ENCODE measurements at places on chromosomes 6 and 20.

DNA sequence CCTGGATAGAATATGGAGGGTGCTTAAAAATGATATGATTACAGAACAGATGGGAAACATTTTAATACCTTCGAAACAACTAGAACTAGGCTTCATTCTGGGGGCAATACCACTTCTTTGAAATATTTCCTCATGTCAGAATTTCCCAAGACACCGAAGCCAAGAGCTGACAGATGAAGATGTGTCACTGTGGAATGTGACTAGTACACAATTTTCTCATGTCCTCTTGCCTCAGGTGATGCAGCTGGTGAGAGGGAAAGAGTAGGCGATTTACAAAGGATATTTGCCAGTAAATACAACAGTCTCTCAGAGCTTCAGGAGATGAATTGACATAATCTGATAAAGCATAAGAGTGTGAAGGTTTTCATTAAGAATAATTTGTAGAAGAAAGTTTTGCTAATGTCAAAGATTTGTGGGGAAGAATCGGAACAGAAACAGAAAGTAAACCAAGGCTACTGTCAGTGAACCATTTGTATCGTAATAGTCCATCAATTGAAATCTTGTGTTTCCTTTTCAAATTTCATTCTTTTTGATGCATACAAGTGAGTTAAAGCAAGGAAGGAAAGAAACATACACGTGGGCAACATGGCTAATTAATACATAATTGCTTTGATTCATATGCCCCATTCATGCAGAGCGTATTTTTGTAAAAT, 164.7 kb upstream of the CCN2 start:
- H3K27me3 ChIP-seq, result no peaks in the 10 kb centered on the region
- peaks cover 4% of the 10 kb centered on the region for H3K4me1 ChIP-seq
- no peak for DNase-seq
- H3K36me3 ChIP-seq, result no peaks in the 10 kb centered on the region
- peak overlapping the region; percentile 19 for H3K27ac ChIP-seq
- peak overlapping the region; percentile 78 for H3K4me3 ChIP-seq

GRCh38 chr6:159979136-159979874, 10.4 kb downstream of the IGF2R start:
- no peak for DNase-seq
- H3K36me3 ChIP-seq, result no peaks in the 10 kb centered on the region
- H3K4me3 ChIP-seq, result no peak overlapping the region
- H3K4me1 ChIP-seq, result peaks cover 67% of the 10 kb centered on the region
- peak overlapping the region; percentile 40 for H3K27ac ChIP-seq

DNA sequence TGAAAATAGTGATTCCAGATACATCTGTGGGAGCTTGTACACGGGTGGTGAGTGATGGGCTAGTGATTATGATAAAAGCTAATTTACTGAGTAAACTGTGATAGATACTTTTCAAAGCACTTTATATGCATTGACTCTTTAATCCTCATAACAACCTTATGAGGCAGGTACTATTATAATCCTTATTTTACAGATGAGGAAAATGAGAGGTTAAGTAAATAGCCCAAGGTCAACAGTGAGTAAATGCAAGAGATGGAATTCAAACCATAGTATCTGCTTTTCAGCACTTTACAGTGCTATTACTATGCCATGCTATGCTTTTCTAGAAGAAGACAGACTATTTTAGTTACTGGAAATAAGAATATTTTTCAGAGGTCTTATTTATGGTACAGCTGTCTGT, 320.9 kb upstream of the CITED2 start:
- H3K4me3 ChIP-seq, result no peak overlapping the region
- peaks cover 20% of the 10 kb centered on the region for H3K4me1 ChIP-seq
- no peaks in the 10 kb centered on the region for H3K27me3 ChIP-seq
- peaks cover 3% of the 10 kb centered on the region for H3K36me3 ChIP-seq
- no peak for DNase-seq

GRCh38 chr6:101445527-101445926, 52.0 kb downstream of the GRIK2 start:
- DNase-seq, result no peak
- no peaks in the 10 kb centered on the region for H3K27me3 ChIP-seq
- H3K4me1 ChIP-seq, result no peaks in the 10 kb centered on the region
- H3K36me3 ChIP-seq, result no peaks in the 10 kb centered on the region
- H3K27ac ChIP-seq, result no peak overlapping the region
- no peak overlapping the region for H3K4me3 ChIP-seq

GRCh38 chr6:110566346-110567125, 90.1 kb upstream of the SLC22A16 start:
- H3K27me3 ChIP-seq, result no peaks in the 10 kb centered on the region
- peaks cover 14% of the 10 kb centered on the region for H3K4me1 ChIP-seq
- DNase-seq, result no peak
- H3K27ac ChIP-seq, result peak overlapping the region; percentile 38
- no peaks in the 10 kb centered on the region for H3K36me3 ChIP-seq

DNA sequence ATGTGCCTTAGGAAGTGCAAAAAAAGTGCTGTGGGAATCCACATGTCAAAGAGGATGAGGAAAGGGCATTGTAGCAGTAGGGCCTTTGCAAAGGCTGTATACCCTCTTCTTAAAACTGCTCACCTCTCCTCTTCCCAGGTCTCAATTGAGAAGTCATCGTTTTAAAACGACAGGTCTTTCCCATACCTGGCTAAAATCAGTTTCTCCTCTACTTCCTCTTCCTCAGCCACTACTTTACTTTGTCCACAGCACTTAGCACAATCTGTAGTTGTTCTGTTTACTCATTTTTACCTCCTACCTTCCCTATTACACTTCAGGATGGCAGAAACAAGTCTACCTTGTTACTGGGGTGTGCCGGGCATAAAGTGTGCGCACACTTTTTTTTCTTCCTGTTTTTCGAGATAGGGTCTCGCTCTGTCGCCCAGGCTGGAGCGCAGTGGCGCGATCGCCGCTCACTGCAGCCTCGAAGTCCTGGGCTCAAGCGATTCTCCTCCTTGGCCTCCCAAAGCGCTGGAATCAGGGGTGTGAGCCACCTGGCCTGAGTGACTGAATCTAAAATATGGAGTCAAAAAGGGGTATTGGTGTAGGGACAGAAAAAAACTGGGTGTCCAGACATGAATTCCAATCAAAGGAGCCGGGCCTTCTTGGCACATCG, 9.8 kb upstream of the ELOVL5 start:
- peak overlapping the region; percentile 86 for H3K4me3 ChIP-seq
- H3K36me3 ChIP-seq, result peaks cover 3% of the 10 kb centered on the region
- peak overlapping the region; percentile 96 for H3K27ac ChIP-seq
- H3K27me3 ChIP-seq, result no peaks in the 10 kb centered on the region
- H3K4me1 ChIP-seq, result peaks cover 21% of the 10 kb centered on the region

DNA sequence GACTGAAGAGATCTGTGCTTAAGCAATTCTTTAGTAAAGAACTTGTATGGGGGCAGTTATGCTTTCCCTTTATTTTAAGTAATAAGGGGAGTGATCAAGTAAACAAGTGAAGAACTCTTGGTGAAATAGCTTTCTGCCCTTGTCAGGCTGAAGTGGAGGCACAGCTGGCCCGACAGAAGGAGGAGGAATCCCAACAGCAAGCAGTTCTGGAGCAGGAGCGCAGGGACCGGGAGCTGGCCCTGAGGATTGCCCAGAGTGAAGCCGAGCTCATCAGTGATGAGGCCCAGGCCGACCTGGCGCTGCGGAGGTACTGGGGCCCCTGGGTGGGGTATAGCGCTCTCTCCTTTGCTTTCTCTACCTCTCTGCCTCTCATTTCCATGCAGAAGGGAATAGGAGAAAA, 143.3 kb downstream of the MYO6 start:
- DNase-seq, result no peak
- H3K27me3 ChIP-seq, result no peaks in the 10 kb centered on the region
- H3K36me3 ChIP-seq, result peaks cover 5% of the 10 kb centered on the region
- no peak overlapping the region for H3K4me3 ChIP-seq
- no peaks in the 10 kb centered on the region for H3K4me1 ChIP-seq
- H3K27ac ChIP-seq, result no peak overlapping the region

DNA sequence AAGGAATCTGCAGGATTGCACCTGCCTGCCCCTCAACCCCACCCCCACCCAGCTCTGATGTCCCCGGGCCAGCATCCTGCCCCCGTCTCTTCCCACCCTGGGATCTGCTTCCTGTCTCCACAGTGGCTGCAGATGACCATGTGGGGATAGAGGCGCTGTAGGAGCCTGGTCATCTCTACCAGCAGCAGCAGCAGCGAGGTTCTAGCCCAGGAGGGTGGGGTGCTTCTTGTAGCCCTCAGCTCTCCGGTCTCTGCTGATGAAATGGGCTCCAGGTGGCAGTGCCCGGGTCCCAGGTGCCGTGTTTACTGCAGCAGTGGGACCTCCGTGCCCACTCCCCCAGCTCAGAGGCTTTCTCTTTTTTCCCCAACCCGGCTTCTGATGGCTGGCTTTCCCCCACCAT, 25.2 kb downstream of the CAPN11 start:
- no peak for DNase-seq
- peaks cover 7% of the 10 kb centered on the region for H3K4me1 ChIP-seq
- no peak overlapping the region for H3K27ac ChIP-seq

DNA sequence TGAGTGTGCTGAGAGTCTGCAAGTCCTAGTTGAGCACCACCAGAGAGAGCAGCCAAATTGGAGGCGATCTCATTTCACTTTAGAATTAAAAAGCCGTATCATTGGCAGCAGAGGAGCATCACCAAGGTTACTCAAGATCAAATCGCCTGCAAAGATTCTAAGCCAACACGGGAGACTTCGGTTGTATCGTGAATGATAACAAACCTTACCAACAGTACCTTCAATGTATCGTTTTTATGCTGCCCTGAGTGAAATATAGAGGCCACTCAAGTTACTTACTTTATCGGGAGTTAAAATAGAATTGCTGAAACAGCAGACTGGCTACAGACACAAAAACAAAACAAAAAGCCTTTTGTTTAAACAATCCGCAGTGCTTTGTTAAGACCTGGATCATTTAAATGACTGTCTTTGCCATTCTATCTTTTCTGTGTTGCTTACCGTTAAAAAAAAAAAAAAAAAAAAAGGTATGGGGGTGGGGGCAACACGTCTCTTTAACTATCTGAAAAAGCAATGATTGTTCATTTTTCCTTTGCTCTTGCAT, 14.2 kb downstream of the NHSL1 start:
- H3K27me3 ChIP-seq, result no peaks in the 10 kb centered on the region
- peak overlapping the region; percentile 16 for H3K27ac ChIP-seq
- no peak for DNase-seq
- peaks cover 16% of the 10 kb centered on the region for H3K36me3 ChIP-seq
- peaks cover 41% of the 10 kb centered on the region for H3K4me1 ChIP-seq

GRCh38 chr6:51339728-51340127, 521.1 kb downstream of the TFAP2B start:
- no peak for DNase-seq
- H3K27ac ChIP-seq, result no peak overlapping the region
- no peak overlapping the region for H3K4me3 ChIP-seq
- no peaks in the 10 kb centered on the region for H3K4me1 ChIP-seq

DNA sequence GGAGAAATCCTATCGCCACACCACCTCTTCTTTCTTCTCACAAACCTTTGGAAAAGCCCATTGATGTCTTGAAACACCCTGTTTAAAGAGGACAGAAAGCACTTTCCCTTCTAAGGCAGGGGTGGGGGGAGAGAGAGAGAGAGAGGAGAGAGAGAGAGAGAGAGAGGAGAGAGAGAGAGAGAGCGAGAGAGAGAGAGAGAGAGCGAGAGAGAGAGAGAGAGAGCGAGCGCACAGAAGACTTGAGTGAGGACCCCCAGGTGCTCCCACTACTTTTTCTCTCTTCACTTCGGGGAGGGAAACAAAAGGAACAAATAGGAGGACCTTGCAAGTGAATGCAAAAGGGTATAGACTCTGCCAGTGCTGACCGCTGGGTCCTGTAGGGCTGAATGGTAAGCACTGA, 52.4 kb downstream of the TIAM2 start:
- H3K4me3 ChIP-seq, result no peak overlapping the region
- no peaks in the 10 kb centered on the region for H3K36me3 ChIP-seq
- H3K27ac ChIP-seq, result no peak overlapping the region
- H3K27me3 ChIP-seq, result no peaks in the 10 kb centered on the region
- no peaks in the 10 kb centered on the region for H3K4me1 ChIP-seq

DNA sequence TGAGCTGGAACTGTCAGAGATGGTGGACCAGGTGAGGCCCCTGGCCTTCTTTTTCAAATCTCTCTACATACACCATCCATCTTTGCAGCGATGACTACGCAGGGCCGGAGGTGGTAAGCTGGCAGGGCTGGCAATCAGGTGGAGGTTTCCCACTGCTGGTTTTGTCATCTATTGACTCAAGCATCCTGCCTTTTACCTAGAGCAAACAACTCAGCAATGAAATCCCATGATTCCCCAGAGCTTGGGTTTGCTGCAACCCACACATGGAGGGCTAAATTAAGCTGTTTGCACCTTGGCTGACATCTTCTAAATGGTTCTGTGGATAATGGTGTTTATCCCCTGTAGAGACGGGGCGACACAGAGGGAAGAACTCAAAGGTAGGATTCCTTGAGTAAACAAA, 170.2 kb downstream of the SCP2D1 start:
- DNase-seq, result no peak
- peaks cover 8% of the 10 kb centered on the region for H3K4me1 ChIP-seq
- H3K27me3 ChIP-seq, result no peaks in the 10 kb centered on the region
- peak overlapping the region; percentile 73 for H3K27ac ChIP-seq

DNA sequence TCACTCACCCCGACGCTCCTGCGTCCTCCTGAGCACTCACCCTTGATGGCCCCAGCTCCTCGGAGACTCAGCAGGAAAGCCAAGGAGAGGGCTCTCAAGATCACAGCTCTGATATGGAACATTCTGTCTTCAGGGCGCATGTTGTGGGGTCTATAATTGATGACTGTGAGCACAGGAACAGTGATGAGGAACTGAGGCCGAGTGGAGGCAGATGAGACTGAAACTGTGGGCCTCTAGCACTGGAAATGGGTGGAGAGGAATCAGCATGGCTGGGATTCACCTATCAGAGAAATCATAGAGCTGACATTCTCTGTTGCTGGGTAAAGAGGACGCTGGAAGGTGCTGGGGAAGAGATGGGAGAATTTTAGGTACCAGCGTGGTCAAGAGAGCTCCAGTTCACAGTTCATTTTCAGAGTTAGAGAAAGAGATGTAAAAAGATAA, at the start of gene HLA-DPA1:
Gene HLA-DPA1 (minus strand): TSS at position 219 of the 441 bp plus-strand sequence.
- no peaks in the 10 kb centered on the region for H3K4me1 ChIP-seq
- H3K36me3 ChIP-seq, result no peaks in the 10 kb centered on the region
- H3K27me3 ChIP-seq, result peaks cover 17% of the 10 kb centered on the region

GRCh38 chr6:148348335-148348734, 5.7 kb downstream of the SASH1 start:
- H3K27ac ChIP-seq, result no peak overlapping the region
- peak overlapping the region; percentile 25 for H3K4me3 ChIP-seq
- H3K27me3 ChIP-seq, result no peaks in the 10 kb centered on the region
- DNase-seq, result no peak

DNA sequence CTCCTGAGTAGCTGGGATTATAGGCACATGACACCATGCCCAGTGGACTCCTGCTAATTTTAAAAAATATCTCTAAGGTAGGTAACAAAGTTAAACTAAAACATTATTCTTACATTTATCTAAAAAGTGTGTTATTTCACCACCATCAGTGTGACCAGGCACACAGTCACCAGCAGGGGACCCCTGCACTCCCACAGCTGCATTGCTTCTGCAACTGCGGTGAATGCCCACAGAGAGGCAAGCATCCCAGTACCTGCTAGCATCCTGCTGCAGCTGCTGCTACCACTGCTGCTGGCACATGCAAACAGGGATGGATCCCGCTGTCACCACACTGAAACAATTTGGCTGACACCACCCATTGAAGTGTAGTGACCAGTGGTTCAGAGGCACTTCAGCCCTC, 21.9 kb upstream of the EPB41L2 start:
- H3K36me3 ChIP-seq, result no peaks in the 10 kb centered on the region
- H3K4me1 ChIP-seq, result peaks cover 5% of the 10 kb centered on the region
- no peak overlapping the region for H3K4me3 ChIP-seq
- H3K27me3 ChIP-seq, result peaks cover 3% of the 10 kb centered on the region
- no peak overlapping the region for H3K27ac ChIP-seq

- no peak overlapping the region for H3K4me3 ChIP-seq
- peaks cover 9% of the 10 kb centered on the region for H3K4me1 ChIP-seq
- H3K27ac ChIP-seq, result no peak overlapping the region
Observed at GRCh38 chr20:58864346-58864745, 11.8 kb downstream of the GNAS start.
